ENCODE measurements at places on chromosomes 13 and 19.

GRCh38 chr13:34756572-34756971 lies 185.5 kb upstream of the NBEA start:
- DNase-seq = no peak

- no peak for DNase-seq
These were observed 407 bp upstream of the ZNF440 start for GRCh38 chr19:11813703-11814028.

- peak; percentile 8 for DNase-seq
These were observed 43.0 kb downstream of the CACNA1A start for GRCh38 chr19:13463296-13463695.

GRCh38 chr19:16019691-16020448 lies 56.4 kb upstream of the TPM4 start:
- no peak for DNase-seq

GRCh38 chr13:19959141-19959830 lies 759 bp downstream of the ZMYM2 start:
- peak; percentile 70 for DNase-seq
